Suprapubic skin (tissue), 4 donors: ENCODE measurements at places on chromosomes 7 and 10. TPM values are rescaled to one million over a fixed set of nuclear protein-coding genes. Genes with fewer than 3 reads are reported as not detected.

DNA sequence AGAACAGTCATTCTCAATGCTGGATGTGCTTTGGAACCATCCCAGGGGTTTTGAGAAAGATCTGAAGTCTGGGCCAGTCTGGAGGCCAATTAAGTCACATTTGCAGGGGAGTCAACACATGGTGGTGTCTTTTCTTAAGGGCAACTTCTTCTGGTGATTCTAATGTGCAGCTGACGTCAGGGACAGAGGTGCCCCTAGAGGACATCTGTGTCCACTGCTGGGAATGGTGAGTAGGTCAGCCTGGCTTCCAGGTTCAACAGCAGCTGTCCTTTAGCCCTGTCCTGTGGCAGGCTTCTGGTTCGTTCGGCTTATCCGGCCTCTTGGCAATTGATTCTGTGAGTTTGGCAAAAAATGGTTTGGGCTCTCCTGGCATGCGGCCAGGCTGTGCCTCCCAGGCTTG lies 269.7 kb upstream of the HABP2 start:
- no peak overlapping the region for H3K27ac ChIP-seq
- H3K4me3 ChIP-seq = no peak overlapping the region
- no peaks in the 10 kb centered on the region for H3K36me3 ChIP-seq
- H3K27me3 ChIP-seq = no peaks in the 10 kb centered on the region
- no peaks in the 10 kb centered on the region for H3K4me1 ChIP-seq

- no peaks in the 10 kb centered on the region for H3K4me1 ChIP-seq
- DNase-seq = no peak
- H3K36me3 ChIP-seq = no peaks in the 10 kb centered on the region
- peaks cover 55% of the 10 kb centered on the region for H3K27me3 ChIP-seq
- H3K27ac ChIP-seq = no peak overlapping the region
These were observed 31.7 kb upstream of the LBX1 start for GRCh38 chr10:101260764-101261481.

- no peaks in the 10 kb centered on the region for H3K36me3 ChIP-seq
- H3K27ac ChIP-seq = no peak overlapping the region
- no peak for DNase-seq
- H3K4me1 ChIP-seq = no peaks in the 10 kb centered on the region
These were observed 65.2 kb downstream of the ZMYND11 start for GRCh38 chr10:200405-200804.

GRCh38 chr10:120205368-120206018 lies 251.5 kb upstream of the PLPP4 start:
- no peaks in the 10 kb centered on the region for H3K4me1 ChIP-seq
- H3K36me3 ChIP-seq = no peaks in the 10 kb centered on the region
- DNase-seq = no peak
- no peaks in the 10 kb centered on the region for H3K27me3 ChIP-seq

CCDC136 gene
- total RNA-seq = 4.8 TPM

DNA sequence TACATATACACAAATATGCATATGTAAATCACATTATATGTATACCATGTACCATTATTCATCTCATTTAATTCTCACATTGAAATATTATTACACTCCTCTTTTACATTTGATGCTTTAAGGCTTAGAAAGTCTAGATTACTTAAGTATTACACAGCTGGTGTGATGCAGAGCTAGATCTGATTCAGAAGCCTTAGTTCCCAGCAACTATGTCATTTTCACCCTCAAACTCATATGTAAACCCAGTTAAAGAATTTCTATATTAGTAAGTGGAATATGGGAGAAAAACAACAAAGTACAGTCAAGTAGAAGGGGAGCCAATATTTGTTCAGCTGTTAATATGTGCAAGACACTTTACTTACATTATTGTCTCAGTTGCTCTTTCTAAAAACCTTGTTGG lies 74.3 kb upstream of the CSTF2T start:
- H3K4me1 ChIP-seq = no peaks in the 10 kb centered on the region
- H3K36me3 ChIP-seq = no peaks in the 10 kb centered on the region
- no peaks in the 10 kb centered on the region for H3K27me3 ChIP-seq
- H3K27ac ChIP-seq = no peak overlapping the region

GRCh38 chr7:137395420-137395819 lies 51.9 kb upstream of the PTN start:
- H3K36me3 ChIP-seq = no peaks in the 10 kb centered on the region
- H3K27ac ChIP-seq = no peak overlapping the region
- no peaks in the 10 kb centered on the region for H3K27me3 ChIP-seq
- H3K4me1 ChIP-seq = no peaks in the 10 kb centered on the region

- no peak overlapping the region for H3K4me3 ChIP-seq
- H3K27ac ChIP-seq = no peak overlapping the region
- no peaks in the 10 kb centered on the region for H3K36me3 ChIP-seq
- no peak for DNase-seq
- H3K4me1 ChIP-seq = no peaks in the 10 kb centered on the region
These were observed 38.4 kb downstream of the STAM start for GRCh38 chr10:17682236-17682946.

ELFN1 gene
- 2.1 TPM for total RNA-seq

GRCh38 chr10:96470116-96470743 lies 43.5 kb downstream of the TLL2 start:
- DNase-seq = no peak
- no peaks in the 10 kb centered on the region for H3K4me1 ChIP-seq
- peaks cover 51% of the 10 kb centered on the region for H3K27me3 ChIP-seq
- no peak overlapping the region for H3K4me3 ChIP-seq

ELN gene
- 7.7 TPM for total RNA-seq

DNA sequence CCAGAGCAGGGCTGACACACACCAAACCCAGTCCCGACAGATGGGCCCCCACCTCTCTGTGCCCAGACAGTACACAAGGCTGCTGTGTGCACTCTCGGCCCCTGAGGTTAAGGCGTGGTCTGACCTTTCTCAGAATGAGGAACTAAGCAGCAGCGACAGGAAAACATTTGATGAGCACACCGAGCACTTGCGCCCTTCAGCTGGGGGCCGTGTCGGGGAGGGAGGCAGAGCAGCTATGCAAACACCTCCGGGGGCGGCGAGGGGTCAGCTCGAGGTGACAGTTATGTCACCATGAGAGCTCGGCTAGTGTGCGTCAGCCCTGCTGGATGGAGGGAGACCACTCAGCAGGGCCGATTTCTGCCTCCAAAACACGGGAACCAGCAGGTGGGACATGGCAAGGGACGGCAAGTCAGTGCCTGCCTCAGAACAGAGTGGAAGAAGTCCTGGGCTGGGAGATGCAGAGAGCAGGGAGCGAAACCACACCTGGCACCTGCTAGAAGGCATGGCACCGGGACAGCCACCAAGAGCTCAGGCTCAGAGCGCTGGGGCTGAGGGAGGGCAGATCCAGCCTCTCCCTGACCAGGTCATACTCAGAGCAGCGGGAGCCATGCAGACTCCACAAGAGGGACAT lies 57.4 kb downstream of the CHST15 start:
- H3K27ac ChIP-seq = no peak overlapping the region

DNA sequence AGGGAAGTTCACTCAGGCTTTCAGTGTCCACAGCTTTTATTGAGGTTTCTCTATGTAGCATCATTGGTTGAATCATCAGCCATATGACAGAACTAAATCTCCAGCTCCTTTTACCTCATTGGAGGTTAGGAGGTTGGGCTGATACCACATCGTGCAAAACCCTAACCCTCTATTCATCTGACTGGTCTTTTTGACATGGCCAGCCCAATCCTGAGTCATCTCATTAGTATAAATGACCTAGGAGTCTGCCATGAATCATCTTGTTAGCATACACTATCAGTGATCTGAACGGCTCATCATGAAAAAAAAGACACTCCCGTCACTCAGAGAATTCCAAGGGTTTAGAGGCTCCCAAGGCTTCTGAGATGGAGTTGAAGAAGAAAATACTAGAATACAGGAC lies 669.8 kb upstream of the POT1 start:
- H3K4me3 ChIP-seq = no peak overlapping the region
- no peak overlapping the region for H3K27ac ChIP-seq
- H3K4me1 ChIP-seq = no peaks in the 10 kb centered on the region
- H3K36me3 ChIP-seq = no peaks in the 10 kb centered on the region
- no peak for DNase-seq

CACNA2D1 gene
- total RNA-seq = 9.5 TPM

- no peak for DNase-seq
- no peaks in the 10 kb centered on the region for H3K36me3 ChIP-seq
- H3K27ac ChIP-seq = no peak overlapping the region
- H3K4me1 ChIP-seq = no peaks in the 10 kb centered on the region
- no peaks in the 10 kb centered on the region for H3K27me3 ChIP-seq
These were observed 92.0 kb downstream of the GPR85 start for GRCh38 chr7:112994656-112995055.

GRCh38 chr7:1562597-1563051 lies 6.6 kb upstream of the TMEM184A start:
- H3K36me3 ChIP-seq = peaks cover 6% of the 10 kb centered on the region
- H3K27me3 ChIP-seq = no peaks in the 10 kb centered on the region
- no peak overlapping the region for H3K4me3 ChIP-seq
- peaks cover 62% of the 10 kb centered on the region for H3K4me1 ChIP-seq
- no peak for DNase-seq
- H3K27ac ChIP-seq = no peak overlapping the region

FEZF1 gene
- not detected for total RNA-seq

DNA sequence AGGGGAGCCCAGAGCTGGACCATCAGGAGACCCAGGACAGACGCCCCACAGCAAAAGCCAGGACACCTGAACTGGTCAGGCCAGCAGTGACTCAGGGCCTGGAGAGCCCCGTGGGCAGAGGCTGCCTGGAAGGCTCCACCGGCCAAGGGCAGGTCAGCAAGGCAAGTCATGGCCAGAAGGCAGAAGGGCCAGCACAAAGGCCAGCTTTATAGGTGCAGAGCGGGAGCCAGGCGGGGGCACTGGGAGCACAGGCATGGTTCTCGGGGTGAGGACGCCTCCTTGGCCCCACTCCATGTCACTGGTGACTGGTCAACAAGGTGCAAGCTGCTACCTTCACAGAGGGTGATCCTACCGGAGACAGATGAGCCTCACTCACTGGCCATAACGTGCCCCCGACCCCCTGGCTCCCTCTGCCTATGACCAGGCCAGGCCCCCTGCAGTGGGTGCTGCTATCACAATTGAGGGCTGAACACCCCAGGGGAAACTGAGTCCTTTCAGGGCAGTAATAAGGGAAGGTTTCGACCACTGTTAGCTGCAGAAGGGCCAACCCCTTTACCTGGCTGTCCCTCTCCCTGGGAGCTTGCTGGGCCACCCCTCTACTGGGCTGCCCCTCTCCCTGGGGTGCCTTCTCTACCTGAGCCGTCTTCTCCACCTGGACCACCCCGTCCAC lies 317.4 kb downstream of the PTPRN2 start:
- peaks cover 4% of the 10 kb centered on the region for H3K27me3 ChIP-seq
- H3K4me1 ChIP-seq = peaks cover 7% of the 10 kb centered on the region
- H3K27ac ChIP-seq = no peak overlapping the region
- H3K36me3 ChIP-seq = no peaks in the 10 kb centered on the region
- DNase-seq = peak; percentile 72

ETV1 gene
- total RNA-seq = 3.9 TPM

TET1 gene
- total RNA-seq = 0.98 TPM

- H3K4me3 ChIP-seq = no peak overlapping the region
- no peaks in the 10 kb centered on the region for H3K36me3 ChIP-seq
These were observed 217.7 kb upstream of the ETV1 start for GRCh38 chr7:14207138-14207537.

DNA sequence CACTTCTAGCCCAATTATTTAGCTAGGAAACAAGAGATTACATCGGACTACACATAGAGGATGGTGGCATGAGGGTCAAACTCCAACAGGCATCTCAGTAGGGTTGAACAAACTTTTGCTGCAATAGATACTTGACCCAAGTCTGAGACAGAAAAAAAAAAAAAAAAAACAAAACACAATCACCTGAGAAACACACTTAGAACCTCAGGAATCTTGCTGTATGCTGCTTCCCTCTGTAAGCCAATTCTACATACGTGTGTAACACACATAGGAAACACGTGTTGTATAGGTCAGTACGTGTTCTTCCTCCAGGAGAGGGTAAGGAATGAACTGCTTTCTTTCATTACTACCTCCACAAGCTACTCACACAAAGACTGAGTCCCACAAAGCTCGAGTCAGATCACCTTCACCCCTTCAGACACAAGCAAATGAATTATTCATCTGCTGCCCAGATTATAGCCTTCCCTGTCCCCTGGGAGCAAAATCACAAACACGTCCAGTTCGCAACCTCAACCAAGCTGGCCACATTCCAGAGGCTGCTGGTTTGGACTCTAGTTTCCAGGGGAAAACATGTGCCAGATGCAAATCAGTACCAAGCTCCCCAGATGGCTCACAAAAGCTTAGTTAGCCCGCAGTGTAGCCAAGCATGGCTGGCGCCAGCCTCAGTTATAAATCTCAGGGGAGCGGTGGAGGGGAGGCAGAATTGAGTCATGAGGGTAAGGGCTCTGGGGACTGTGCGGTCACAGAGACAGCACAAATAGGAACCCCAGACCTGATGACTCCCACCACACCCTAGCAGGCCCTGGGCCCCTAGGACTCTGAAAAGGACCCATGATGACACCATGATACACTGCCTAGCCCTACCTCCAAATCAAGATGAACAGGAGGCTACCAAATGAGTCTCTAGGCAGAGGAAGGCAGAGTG lies 15.1 kb downstream of the PSAP start:
- H3K27ac ChIP-seq = peak overlapping the region; percentile 72
- no peak for DNase-seq
- no peaks in the 10 kb centered on the region for H3K27me3 ChIP-seq
- H3K4me3 ChIP-seq = no peak overlapping the region

- no peak for DNase-seq
- H3K27me3 ChIP-seq = no peaks in the 10 kb centered on the region
- H3K4me3 ChIP-seq = no peak overlapping the region
- no peaks in the 10 kb centered on the region for H3K36me3 ChIP-seq
These were observed 58.2 kb downstream of the DIP2C start for GRCh38 chr10:631266-631665.

- no peaks in the 10 kb centered on the region for H3K36me3 ChIP-seq
- no peak for DNase-seq
- H3K27me3 ChIP-seq = no peaks in the 10 kb centered on the region
- H3K4me1 ChIP-seq = no peaks in the 10 kb centered on the region
- H3K4me3 ChIP-seq = no peak overlapping the region
These were observed 138.0 kb downstream of the PPP1R9A start for GRCh38 chr7:95045236-95045923.

ZNF316 gene
- 30.2 TPM for total RNA-seq

GRCh38 chr7:35253710-35254495 lies at the start of gene TBX20:
Gene TBX20, minus strand, starts transcription at chr7:35254100. Its CDS starts 480 bp downstream, at chr7:35253620.
- H3K36me3 ChIP-seq = no peaks in the 10 kb centered on the region
- peaks cover 40% of the 10 kb centered on the region for H3K4me1 ChIP-seq
- DNase-seq = no peak
- peaks cover 100% of the 10 kb centered on the region for H3K27me3 ChIP-seq
- peak within 1 kb of the TSS; percentile 46 for H3K4me3 ChIP-seq

DNA sequence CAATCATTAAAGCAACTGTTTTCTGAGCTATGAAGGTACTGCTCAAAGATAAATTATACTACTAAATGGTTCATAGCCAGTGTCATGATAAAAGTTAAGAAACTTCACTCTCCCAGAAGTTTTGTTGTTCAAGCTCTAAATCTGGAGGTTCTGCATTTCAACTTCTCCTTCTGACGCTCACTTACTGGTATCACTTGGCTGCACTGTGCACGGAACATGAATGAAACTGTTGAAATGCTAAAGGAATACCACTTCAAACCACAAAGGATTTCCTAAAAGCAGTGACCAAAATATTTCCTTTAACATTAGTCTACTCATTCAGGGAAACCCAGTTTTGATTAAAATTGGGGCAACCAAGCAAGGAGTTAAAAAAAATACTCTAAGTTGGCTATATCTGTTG lies 93.6 kb downstream of the UBE2H start:
- H3K4me1 ChIP-seq = peaks cover 70% of the 10 kb centered on the region
- no peak overlapping the region for H3K27ac ChIP-seq
- no peak overlapping the region for H3K4me3 ChIP-seq
- DNase-seq = no peak
- no peaks in the 10 kb centered on the region for H3K27me3 ChIP-seq
